ENCODE measurements at places on chromosomes 7 and 10. TPM values are rescaled to one million over a fixed set of nuclear protein-coding genes. Genes with fewer than 3 reads are reported as not detected.

ABCA13 gene
- 0.07 TPM for total RNA-seq

DNA sequence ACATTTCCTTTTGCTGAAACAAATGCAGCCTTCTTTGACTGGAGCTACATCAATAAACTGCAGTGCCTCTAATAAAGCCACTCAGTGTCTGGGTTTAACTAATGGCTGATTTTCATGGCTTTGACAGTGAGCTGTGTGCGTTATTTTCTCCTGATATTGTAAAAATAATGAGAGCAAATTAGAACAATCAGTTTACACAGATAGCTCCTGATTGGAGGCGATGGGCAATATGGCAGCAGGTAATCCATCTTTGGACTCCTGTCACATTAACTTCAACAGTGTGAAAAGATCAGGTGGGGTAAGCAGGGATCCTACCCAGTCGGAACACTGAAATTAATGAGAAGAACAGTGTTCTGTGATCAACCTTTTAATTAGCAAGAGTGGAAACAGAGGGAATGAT, 100.7 kb downstream of the POLL start:
- H3K27me3 ChIP-seq = peaks cover 11% of the 10 kb centered on the region
- no peak for DNase-seq
- no peak overlapping the region for H3K27ac ChIP-seq
- no peaks in the 10 kb centered on the region for H3K36me3 ChIP-seq
- no peak overlapping the region for H3K4me3 ChIP-seq
- H3K4me1 ChIP-seq = peaks cover 11% of the 10 kb centered on the region

EPO gene
- total RNA-seq = 0.22 TPM

NYAP1 gene
- 4.6 TPM for total RNA-seq

DNA sequence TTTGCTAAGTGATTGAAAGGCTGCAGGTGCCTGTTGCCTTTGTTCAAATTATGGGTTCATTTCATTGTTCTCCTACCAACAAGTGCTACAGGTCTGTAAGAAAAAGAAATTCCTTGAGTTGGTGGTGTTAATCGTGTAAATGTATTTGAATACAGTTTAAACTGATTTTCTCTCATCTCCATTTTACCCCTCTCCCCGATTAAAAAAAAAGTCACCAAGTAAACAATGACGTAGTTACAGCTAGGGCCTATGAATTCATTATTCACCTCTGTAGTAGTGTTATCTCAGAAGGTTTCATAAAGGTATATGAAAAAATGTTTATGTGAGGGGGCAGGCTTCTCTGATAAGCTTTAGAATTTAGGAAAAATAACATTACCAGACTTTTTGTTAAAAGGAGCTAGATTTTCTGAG, 1.1 kb downstream of the REEP3 start:
- H3K27me3 ChIP-seq = no peaks in the 10 kb centered on the region
- peaks cover 31% of the 10 kb centered on the region for H3K4me1 ChIP-seq
- H3K4me3 ChIP-seq = peak overlapping the region; percentile 89
- H3K36me3 ChIP-seq = peaks cover 14% of the 10 kb centered on the region
- DNase-seq = no peak
- peak overlapping the region; percentile 98 for H3K27ac ChIP-seq

DNA sequence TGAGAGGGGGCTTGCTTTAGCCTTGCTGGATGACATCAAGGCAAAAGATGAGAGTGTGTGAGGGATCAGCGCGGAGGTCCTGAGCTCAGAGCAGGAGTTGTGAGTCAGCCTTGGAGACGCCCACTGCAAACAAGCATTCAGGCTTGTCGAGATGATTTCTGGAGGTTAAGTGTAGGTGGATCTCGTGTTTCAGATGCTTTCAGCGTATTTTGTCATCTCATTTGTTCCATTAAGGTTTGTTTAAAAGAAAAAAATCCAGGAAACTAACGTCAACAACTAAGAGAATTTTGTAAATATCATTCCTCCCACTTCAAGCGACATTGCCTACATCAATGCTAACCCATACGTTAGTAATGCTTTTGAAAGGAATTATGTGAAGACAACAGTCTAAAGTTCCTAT, 715.4 kb upstream of the NRP1 start:
- no peak for DNase-seq
- H3K4me1 ChIP-seq = no peaks in the 10 kb centered on the region
- H3K4me3 ChIP-seq = no peak overlapping the region
- no peak overlapping the region for H3K27ac ChIP-seq

SPDYE2B gene
- not detected for total RNA-seq

DNA sequence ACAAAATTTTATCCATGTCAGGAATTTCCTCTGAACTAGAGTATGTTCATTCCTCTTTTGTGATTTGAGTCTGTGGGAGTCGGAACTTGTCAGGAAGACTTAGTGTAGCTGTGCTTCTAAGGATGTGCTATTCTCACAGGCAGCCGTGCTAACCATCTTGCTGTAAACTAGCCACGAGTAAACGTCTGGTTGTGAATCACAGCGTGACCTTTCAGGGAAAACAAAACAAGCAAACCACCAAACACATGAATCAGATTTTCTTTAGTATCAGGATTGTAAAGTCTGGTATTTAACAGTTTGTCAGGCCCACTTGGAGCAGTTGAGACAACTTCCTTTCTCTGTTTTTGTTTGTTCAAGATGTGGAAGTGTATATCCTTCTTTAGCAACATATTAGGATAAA, 32.0 kb downstream of the AUTS2 start:
- no peaks in the 10 kb centered on the region for H3K27me3 ChIP-seq
- no peak overlapping the region for H3K27ac ChIP-seq
- no peaks in the 10 kb centered on the region for H3K36me3 ChIP-seq
- no peak for DNase-seq
- H3K4me1 ChIP-seq = peaks cover 23% of the 10 kb centered on the region
- no peak overlapping the region for H3K4me3 ChIP-seq

SYCE1 gene
- total RNA-seq = not detected

DNA sequence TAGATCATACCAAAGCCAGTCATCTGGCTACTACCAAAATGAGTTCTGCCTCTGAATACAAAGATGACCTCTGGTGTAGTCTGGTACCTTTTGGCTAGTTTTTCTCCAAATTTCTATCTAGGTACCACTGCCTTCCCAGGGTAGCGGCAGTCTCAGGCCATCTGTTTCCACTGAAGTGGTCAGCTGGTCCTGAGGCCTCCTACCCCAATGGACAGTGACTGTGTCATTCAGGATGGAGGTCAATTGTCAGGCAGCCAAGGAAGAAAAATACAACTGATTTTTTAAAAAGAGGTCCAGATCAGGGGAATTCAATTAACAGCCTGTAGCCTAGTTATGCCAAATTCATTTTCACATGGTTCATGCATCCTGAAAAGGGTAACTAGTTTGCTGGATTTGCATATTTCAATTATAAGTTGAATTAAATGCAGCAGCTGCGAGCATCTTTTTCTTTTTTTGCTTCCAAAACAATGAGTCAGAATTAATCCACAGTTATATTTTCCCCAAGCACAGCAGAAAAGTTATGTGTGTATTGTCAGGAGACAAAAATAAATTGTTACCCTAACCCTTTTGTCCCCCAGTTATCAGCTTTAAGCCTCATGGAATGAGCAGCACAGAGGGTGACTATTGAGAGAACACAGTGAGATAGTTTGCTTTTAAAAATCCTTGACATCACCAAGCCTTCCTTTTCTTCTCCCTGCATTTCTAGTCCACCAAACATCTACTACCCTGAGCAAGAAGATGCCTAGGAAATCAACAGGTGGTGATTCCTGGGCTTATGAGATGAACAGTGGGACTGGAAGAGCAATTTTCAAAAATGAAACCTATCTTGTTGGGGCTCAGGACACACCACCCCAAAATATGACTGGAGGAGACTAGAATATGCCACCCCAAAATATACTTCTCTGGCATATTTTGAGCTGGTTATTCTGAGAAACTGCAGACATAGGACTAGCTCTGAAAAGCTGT, 27.7 kb downstream of the BCCIP start:
- no peaks in the 10 kb centered on the region for H3K27me3 ChIP-seq

PLEKHA1 gene
- total RNA-seq = 44.0 TPM

DNA sequence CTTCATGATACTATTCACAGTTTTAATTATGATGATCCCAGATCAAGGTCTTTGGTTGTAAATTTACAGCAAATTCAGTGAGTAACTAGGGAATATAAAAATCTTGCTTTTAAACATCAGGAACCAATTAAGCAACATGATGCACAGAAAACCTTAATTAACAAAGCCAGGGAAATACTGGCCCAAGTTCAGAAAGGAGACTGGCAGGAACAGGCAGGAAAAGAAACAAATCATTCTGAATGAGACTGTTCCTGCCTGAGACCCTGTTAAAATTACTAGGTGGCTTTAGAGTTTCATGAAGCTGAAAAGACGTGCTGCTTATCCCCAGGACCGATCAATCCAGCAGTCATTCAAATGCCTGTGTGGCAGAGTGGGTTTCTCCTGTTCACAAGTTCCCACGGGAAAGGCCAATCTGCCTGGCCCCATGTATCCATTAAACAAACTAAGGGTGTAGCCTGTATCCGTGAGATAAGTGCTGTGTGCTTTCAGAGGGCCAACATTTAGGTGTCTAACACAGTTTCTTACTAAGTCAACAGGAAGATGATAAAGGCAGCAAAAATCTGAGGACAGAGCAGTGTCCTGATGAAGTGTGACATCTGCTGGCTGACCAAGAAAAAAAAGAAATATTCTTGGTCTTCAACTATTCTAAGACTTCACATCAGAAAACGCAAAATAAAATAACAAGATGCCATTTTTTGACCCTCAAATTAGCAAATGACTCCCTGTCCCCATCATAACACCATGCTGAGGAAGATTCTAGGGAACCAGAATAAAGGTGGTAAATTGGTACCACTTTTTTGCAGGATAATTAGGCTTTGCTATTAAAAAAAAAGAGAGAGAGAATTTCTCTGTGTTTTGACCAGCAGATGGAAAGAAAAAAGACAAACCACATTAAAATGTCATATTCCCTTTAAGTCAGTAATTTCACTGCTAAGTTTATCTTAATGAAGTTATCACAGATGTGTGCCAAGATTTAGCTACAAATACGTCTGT, 34.2 kb downstream of the PUS7 start:
- no peak overlapping the region for H3K4me3 ChIP-seq
- DNase-seq = peak; percentile 14
- H3K4me1 ChIP-seq = peaks cover 34% of the 10 kb centered on the region
- peaks cover 22% of the 10 kb centered on the region for H3K36me3 ChIP-seq
- H3K27me3 ChIP-seq = no peaks in the 10 kb centered on the region
